Myocyte (in vitro differentiated cells): ENCODE measurements at places on chromosomes 2 and 18.

- no peak for DNase-seq
These were observed 50.9 kb downstream of the MARCO start for GRCh38 chr2:118992740-118993391.

DNA sequence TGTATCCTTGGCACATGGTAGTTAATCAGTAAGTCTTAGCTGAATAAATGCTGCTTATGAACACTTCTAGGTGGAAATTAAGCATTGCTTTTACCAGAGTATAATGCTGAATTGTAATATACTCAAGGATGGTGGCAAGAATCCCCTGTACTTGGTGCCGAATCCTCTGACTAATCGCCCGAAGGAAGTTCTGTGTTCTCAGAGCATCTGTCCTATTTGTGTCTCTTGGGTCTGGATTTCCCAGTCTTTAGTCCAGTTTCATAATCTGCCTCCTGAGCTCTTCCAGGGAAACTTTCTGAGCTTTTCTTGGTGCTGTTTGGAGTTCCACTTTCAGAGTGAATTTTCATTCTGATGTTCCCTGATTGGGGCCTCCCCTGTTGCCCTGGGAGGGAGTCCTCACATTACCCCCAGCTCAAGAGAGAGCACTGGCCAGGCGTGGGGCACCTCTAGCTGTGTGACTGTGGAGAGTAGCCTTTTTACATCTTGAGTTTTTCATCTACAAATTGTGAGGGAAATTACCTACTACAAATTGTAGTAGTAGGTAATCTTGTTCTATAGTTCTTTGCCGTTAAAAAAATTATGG is 144.9 kb downstream of the LTBP1 start:
- DNase-seq = no peak

- no peak for DNase-seq
These were observed 1.2 kb downstream of the TMEM237 start for GRCh38 chr2:201642086-201642578.

DNA sequence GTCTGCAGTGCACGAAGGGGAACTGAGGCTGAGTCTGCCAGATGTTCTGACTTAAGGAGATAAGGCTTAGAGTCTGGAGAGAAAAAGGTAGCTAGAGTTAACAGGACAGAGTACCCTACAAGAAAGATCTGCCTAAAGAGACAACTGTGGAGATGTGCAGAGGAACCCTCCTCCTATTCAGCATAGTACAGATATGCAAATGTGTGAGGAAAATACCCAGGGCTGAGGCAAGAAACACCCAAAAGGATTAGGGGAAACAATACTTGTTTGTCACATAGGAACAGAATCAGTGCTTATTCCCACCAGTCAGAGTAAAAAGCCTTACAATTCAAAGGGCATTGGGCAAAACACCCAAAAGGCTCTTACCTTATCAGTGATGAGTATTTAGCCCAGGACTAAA is 67.8 kb downstream of the SS18 start:
- DNase-seq = no peak

GRCh38 chr2:214127571-214127970 is 283.3 kb upstream of the VWC2L start:
- peak; percentile 28 for DNase-seq

- no peak for DNase-seq
These were observed 20.0 kb downstream of the SFTPB start for GRCh38 chr2:85647823-85648526.

- DNase-seq = peak; percentile 98
These were observed 185.0 kb downstream of the ANAPC1 start for GRCh38 chr2:111698743-111699554.

DNA sequence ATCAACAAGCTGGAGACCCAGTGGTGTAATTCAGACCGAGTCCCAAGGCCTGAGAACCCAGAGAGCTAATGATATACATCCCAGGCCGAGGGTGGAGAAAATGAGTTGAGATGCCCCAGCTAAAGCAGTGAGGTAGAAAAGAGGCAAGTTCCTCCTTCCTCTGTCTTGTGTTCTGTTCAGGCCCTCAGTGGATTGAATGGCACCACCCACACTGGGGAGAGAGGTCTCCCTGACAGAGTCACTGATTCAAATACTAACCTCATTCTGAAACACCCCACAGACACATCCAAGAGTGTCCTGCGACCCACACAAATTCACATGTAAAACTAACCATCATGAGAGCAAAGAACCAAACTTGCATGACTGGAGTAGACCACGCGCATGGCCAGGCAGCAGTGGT is 215.3 kb downstream of the ANAPC1 start:
- DNase-seq = no peak

DNA sequence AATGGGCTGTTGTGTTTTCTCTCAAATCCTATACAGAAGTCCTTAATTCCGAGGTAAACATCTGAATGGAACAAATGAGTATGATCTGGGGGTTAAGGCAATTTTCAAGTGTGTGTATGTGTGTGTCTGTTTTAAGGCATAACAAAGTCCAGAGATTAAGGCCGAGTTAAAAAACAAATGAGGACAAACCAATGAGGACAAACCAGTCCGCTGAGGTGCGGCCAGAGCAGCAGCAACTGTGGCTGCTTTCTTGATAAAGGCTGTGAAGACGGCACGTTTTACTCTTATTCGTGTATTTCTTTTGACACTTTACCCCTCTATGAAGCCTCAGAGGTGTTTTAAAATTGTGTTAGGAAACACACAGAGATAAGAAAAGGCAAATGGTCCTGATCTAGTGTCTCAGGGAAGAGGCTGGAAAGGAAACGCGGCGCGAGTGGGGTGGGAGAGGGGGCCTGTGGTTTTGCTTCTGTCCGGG is 495 bp upstream of the GULP1 start:
- no peak for DNase-seq

DNA sequence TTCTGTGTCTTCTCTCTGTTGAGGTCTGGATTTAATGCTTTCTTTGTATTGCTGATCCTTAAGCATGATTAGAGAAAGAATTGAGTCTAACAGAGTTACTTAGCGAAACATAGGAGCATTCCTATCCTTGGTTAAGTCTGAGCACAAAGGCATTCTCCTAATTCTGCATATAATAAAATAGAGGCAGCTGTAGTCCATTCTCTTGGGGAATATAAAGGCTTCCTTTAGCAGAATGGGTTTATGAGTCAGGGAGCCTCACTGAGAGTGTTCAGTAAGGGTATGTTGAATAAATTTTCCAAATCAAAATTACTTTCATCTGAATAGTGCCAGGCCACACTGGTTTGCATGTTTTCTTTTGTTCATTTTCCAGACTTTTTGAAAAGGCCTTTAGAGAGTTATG is 101.5 kb downstream of the GALNT1 start:
- DNase-seq = peak; percentile 46

GRCh38 chr2:24972315-24972961 is 683 bp upstream of the DNAJC27 start:
- DNase-seq = peak; percentile 53

- DNase-seq = no peak
These were observed 104.1 kb upstream of the CAPN13 start for GRCh38 chr2:30911327-30911726.

DNA sequence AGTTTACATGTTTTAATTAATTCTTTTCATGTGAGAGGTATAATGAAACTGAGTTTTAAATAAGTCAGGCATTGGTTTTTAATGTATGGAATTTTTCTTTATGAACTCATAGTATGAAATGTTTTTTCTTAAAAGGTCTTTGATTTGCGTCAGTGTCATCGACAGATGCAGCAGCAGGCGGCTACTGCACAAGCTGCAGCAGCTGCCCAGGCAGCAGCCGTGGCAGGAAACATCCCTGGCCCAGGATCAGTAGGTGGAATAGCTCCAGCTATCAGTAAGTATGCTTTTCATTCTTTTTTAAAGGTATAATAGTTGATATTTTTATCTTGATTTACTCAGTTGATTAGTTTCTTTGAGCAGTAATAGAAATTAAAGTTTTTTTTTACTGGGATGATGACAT is 46.5 kb downstream of the SMAD4 start:
- peak; percentile 47 for DNase-seq

DNA sequence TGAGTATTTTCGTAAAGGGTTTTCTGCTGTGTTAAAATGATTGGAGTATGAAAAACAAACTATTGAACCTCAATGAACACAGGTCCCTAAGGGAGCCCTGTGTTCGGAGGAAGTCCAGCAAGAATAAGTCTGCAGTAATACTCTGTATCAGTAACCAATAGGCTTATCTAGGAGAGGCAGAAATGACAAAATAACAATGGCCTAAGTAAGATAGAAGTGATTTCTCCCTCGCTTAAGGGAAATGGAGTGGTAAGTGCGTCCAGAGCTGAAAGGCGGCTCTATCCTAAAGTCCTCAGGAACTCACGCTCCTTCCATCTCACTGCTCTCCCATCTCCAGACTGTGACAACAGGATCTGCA is 29.3 kb upstream of the MFSD6 start:
- no peak for DNase-seq

GRCh38 chr2:112876971-112877361 is 34.0 kb upstream of the IL37 start:
- no peak for DNase-seq

DNA sequence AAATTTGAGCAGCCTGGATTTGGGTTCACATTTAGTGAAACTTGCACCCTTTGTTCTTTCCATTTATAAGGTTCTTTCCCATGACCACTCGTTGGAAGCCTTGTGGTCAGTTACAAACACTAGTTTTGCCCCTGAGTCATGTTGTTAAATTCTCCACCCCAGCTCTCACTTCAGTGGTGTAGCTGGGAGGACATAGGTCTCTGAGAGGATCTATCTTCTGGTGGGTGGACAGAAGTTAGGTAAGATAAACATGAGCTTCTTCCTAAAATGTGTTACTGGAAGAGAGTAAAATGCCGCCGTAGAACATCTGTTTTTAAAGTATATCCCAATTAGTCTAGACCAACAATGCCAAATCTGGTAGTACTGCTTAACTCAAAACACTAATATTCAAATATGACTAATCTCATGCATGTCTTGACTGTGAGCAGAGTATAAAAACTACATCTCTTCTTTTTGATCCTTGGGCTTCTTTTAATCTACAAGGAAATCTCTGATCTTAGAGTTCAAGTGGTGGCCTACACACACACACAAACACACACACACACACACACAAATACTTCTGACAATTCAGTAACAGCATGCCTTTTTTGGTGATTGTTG is 162.6 kb upstream of the FN1 start:
- DNase-seq = peak; percentile 77

GRCh38 chr2:19209575-19210341 is 148.7 kb downstream of the OSR1 start:
- no peak for DNase-seq

DNA sequence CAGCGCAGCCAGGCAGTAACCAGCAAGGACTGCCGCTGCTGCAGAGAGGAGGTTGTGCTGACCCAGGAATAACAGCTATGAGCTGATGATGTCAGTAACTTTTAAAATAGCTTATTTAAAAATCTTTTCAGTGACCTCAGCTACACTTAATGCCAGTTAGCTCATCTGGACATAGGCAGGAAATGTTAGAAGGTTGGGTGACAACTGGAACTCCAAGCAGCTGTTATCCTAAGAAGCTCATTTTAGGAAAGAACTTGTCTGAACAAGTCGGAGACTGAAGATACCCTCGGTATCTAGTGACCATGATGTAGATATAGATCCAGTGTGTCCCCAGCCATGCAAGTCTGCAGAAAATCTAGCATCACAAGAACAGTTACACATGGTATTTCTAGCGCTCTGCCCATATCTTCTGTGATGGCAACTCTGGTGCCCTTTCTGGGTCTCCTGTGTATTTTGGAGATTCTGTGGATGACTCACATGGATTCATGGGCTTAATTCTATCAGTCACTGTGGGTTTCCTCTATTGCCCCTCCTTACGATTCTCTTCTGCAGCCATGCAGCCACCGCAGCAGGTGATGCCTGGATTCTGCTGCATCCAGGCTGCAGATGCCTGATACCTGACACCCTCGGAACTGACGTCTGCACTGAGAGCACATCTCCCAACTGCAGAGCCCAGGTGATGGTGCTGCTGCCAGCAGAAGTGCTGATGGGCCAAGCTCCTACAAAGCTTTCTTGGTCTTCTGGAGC is 19.8 kb upstream of the PLEK start:
- peak; percentile 71 for DNase-seq

DNA sequence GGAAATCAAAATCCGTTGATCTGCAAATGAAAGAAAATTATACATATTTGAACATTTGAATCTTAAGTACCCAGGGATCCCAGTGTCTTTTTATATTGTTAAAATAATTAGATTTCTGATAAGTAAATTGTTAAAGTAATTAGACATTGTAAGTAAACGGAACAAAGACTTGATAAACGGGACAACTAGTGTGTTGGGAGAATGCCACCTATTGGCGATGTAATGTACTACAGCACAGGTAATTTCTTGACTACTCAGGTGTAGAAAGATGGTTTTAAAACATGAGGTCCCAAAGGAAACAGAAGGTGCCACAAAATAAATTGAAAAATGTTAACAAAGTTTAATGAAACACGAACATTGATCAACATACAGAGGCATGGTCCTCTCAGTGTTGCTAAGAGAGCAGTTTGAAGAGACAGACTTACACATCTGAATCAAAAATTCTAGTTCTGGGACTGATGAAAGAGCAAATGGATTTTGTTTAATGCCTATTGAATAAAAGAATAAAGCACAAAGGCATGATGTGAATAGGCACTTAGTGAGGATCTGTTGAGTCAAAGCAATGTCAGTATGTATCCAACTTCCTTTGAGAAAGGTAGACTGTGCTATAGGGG is 103.4 kb upstream of the RASGRP3 start:
- peak; percentile 24 for DNase-seq

DNA sequence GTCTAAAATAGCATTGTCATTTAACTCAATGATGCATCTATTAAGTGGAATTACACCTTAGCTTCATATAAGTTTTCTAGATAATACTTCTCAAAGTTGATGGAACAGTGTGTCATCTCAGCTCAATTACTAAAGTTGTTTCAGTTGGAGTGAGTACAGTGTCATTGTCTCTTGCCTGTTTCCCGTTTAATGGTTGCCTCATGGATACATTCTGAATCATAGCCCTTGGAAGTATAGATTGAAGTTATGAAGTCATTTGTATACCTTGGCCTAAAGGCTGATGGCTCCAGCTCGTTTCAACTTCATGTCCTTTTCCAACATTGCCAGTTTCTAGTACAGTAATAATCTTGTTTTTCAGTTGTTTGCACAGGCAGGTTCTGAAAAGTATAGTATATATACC is 130.5 kb upstream of the NOSTRIN start:
- no peak for DNase-seq

GRCh38 chr2:30257266-30258214 is 26.2 kb downstream of the LBH start:
- DNase-seq = no peak

- no peak for DNase-seq
These were observed 87.8 kb upstream of the ASB18 start for GRCh38 chr2:236351966-236352525.

GRCh38 chr2:27270670-27271069 is 4.6 kb upstream of the DNAJC5G start:
- DNase-seq = no peak

GRCh38 chr2:181836583-181836982 is 54.9 kb upstream of the ITPRID2 start:
- DNase-seq = no peak

- DNase-seq = no peak
These were observed 707.8 kb downstream of the DSC3 start for GRCh38 chr18:30334781-30335180.

DNA sequence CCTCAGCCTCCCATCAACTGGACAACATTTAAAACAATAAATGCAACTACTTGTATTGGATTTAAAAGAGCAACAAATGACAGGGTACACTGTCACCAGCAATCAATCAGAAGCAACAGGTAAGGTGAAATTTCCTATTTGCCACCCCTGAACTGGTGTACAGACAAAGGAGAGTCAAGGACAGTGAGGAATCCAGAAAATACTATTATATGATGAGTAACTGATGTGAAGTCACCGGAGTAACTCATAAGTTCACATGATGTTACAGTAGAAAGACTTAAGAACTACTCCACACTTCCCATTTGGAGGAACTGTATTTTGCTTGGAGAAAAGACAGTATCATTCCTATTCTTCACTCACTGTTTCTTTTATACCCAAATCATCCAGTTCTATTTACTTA is 4.1 kb upstream of the STAT1 start:
- no peak for DNase-seq
